B cell (primary cell): ENCODE measurements at places on chromosomes 7 and 10.

DNA sequence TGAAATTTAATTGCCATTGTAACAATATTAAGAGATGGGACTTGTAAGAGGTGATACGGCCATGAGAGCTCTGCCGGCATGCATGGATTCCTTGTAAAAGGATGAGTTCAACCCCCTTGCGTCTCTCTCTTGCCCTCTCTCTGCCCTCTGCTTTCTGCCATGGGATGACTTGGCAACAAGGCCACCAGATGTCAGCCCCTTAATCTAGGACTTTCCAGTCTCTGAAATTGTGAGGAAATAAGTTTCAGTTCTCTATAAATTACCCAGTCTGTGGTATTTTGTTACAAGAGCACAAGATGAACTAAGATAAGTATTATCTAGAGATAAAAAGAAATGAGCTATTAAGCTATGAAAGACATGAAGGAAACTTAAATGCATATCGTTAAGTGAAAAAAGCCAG lies 145.7 kb upstream of the AHR start:
- DNase-seq: peak; percentile 32

DNA sequence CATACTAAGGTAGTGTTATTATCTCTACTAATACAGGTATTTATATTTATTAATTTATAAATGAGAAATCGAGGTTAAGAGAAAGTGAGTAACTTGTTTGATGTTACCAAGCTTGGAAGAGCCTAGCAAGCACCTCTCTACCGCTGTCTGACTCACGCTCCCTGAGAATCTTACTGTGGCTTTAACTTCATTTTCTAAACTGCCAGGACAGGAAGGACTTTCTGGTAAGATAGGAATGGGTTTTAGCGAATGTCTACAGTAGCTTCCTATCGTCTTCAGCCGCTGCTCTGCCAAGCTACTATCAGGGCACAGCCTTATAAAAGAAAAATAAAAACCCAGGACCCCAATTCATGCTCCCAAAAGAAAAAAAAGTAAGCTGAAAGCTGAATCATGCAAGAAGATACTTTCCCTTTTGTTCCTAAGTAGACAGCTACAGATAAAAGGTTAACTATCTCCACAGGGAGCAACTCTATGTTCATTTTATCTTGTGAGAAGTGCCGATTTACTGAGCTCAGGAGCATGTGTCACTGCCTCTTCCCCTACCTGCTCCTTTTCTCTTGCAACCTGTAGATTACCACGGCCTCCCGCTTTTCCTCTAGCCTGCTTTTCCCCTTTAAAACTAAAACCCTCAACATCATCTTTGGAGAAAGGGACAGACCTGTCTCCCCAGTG lies 60.2 kb downstream of the THNSL1 start:
- DNase-seq: no peak

DNA sequence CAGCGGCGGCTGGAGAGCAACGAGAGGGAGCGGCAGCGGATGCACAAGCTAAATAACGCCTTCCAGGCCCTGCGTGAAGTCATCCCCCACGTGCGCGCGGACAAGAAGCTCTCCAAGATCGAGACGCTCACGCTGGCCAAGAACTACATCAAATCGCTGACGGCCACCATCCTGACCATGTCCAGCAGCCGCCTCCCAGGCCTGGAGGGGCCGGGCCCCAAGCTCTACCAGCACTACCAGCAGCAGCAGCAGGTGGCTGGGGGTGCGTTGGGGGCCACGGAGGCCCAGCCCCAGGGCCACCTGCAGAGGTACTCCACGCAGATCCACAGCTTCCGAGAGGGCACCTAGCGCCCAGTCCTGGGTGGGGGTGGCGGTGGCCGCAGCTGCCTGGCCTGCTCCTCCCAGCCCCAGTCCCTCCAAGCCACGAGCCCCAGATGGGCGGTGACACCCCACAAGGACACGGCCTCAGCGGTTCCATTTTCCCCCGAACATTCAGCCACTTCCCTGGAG lies 1.3 kb downstream of the BHLHA15 start:
- DNase-seq: no peak

DNA sequence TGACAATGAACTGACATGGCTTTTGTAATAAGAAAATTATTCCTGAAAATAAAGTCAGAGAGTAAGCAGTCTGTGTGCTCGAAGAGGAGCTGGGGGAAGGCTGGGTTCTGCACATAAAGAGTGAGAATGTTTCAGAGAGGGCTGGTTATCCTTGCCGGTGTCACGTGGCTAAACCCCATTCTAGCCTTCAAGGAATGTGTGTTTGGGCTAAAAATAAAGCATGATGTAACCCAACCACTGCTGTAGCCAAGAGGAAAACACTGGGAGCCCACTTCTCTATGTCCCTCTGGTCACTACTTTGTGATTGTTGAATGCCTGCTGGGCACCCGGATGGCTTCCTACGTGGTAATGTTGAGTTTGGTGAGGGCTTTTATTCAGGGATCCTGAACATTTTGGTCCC lies 23.5 kb downstream of the WDFY4 start:
- no peak for DNase-seq

- no peak for DNase-seq
These were observed 8.1 kb downstream of the ABHD11 start for GRCh38 chr7:73730485-73730884.

GRCh38 chr10:66218289-66218688 lies 707.5 kb upstream of the LRRTM3 start:
- DNase-seq: no peak

DNA sequence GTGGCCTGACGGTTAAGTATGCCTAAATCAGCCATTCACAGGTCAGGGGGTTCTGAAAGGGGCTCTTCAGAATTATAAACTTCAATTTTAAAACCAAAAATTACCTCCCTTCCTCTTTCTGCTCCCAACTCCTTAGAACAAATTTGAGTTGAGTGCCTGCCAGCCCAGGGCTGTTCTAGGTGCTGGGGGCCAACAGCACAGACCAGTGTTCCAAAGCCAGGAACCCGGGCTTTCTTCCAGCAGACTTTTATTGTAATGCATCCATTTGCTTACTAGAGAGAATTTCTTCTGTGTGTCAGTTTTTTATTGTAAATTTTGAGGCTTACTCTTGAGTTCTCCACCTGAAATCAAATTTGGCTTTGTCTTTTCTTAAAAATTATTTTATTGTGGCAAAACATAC lies 238.5 kb downstream of the CACNB2 start:
- DNase-seq: no peak

GRCh38 chr7:15046861-15047260 lies 144.3 kb upstream of the DGKB start:
- DNase-seq: no peak

DNA sequence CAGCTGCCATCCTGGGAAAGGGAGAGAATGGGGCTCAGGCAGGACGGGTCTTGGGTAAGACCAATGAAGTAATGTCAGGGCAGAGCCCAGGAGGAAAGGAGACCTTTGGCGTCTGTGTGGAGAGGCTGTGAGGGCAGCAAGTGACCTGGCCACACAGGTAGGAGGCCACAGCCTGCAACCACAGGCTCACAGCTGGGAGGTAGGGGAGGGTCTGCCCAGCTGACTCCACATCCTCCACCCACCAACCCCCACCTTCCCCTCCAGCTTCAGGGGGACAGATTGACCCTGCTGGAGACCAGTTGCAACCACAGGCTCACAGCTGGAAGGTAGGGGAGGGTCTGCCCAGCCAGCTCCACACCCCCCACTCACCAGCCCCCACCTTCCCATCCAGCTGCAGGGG lies 262.2 kb upstream of the TCERG1L start:
- DNase-seq: no peak

DNA sequence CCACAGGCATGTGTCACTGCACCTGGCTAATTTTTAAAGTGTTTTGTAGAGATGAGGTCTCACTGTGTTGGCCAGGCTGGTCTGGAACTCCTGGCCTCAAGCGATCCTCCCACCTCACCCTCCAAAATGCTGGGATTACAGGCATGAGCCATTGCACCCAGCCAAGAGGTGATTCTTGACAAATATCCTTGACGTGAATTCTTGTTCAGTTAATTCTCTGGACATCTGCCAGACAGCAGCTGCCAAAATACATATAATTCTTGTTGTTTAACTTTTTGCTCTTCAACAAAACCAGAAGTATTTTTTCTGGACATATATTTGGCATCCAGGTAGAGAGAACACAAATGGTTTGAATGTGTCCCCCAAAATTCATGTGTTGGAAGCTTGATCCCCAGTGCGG lies 3.2 kb downstream of the ACADSB start:
- DNase-seq: no peak

GRCh38 chr7:51309361-51310130 lies 7.1 kb downstream of the COBL start:
- no peak for DNase-seq

- no peak for DNase-seq
These were observed 72.5 kb downstream of the CDK6 start for GRCh38 chr7:92763636-92764423.

DNA sequence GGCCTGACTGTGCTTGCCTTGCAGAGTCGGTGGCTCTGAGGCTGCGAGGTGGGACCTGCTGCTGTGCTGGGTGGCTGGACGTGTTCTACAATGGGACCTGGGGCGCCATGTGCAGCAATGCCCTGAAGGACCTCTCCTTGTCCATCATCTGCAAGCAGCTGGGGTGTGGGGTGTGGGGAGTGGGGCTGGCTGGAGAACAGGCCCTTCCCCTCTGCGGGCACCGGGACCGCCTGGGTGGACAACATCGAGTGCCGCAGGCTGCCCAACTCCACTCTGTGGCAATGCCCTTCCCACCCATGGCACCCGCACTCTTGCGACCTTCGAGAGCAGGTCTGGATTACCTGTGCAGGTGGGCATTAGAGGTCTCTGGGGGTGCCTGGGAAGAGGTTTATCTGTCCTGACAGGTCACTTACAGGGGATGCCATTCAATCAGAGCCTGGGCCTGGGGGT lies 10.9 kb downstream of the SCART1 start:
- DNase-seq: no peak

- no peak for DNase-seq
These were observed 339.2 kb upstream of the PODXL start for GRCh38 chr7:131895541-131896164.

DNA sequence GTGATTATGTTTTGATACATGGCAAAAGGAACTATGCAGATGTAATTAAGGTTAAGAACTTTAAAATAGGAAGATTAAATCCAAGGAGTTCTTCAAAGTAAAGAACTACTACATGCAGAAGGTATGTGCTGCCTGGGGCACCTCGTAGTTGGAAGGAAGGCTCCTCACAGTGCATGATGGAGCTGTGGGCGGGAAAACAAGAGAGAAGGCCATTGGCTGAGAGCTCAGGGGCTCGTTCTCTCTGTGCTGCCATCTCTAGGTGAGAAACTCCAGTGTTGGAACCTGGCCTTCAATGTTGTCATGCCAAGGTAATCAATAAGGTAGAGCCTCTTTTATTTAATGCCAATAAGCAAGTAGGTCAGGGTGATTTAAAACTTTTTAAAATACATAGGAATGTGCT lies 391.4 kb upstream of the ETV1 start:
- no peak for DNase-seq

- peak; percentile 41 for DNase-seq
These were observed 47.2 kb downstream of the PWWP2B start for GRCh38 chr10:132443983-132444876.

GRCh38 chr7:69906283-69906995 lies 308.2 kb downstream of the AUTS2 start:
- peak; percentile 60 for DNase-seq
